ENCODE measurements at places on chromosomes 2 and 18.

DNA sequence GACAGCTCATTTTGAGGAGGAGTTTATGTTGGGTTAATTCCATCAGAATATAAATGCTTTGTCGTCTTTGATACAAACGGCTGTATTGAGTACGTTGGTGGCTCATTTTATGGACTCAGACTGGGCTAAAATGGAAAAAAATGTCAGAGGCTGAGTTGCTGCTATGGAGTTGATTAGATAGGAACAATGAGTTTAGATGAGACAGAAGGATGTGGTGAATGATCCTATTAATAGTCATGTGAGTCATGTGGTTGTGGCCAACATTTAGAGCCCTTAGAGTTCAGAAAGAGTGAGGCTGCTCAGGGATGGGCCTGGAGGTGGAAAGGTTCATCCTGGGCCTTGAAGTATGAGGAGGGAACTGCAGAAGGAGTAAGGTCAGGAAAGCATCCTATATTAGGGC lies 434.2 kb downstream of the MEIS1 start:
- no peak for DNase-seq

GRCh38 chr2:132416723-132417395 lies at the start of gene GPR39:
Gene GPR39 (plus strand): TSS chr2:132416805.
- no peak for DNase-seq

- DNase-seq = no peak
Measured at GRCh38 chr2:233476651-233477547, 89.7 kb downstream of the USP40 start.

DNA sequence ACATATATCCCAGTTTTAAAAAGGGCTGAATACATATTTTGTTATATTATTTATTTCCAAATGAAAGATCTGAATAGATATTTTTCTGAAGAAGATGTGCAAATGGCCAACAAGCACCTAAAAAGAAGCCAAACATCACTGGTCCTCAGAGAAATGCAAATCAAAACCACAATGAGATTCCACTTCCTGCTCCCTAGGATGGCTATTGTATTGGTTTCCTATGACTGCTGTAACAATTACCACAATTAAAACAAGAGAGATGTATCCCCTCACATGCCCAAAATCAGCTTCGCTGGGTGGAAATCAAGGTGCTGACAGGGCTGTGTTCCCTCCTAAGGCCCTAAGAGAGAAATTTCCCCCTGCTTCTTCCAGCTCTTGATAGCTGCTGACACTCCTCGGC lies 23.2 kb downstream of the ABCB11 start:
- no peak for DNase-seq

DNA sequence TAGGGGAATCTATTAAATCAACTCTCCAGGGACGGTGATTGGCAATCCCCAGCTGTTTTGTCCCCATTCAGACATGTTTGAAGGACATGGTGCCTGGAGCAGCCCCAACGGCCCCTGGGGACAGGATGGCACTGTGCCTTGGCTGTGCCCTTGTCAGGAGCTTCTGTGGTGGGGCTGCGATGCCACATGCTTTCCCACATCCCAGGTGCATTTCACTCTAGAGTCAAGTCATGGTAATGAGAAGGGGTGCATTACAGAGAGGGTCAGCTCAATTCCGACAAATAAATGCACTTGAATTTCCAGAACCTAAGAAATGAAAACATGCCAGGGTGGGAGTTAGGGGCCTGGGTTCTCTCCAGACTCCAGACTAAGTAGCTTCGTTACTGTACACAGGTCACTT lies 289.4 kb upstream of the PXDN start:
- peak; percentile 36 for DNase-seq

DNA sequence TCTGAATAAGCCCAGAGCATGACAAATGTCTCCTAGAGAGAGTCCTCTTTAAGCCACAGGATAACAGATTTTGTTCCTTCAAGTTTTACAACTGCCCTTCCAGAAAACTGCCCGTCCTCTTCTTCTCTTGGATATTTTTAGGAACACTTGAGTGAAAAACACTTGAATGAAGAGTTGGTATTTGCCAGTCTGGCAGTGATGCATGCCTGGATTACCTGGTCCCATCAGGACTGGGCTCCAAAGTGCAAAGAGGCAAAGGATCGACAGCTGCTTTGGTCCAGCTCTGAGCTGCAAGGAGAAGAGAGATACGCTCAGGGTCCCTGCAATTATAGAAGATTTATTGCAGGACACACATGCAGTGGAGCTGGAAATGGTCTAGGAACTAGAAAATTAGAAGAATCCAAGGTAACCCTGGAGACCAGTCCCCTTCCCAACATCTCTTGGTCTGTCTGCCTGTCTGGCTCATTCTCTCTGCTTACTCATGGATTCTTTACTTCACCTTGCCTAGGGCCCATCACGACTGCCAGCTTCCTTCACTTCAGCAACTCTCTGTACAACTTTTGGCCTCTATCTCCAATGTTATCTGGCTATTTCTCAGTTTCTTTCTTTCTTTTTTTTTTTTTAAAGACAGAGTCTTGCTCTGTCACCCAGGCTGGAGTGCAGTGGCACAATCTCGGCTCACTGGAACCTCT lies 112.1 kb upstream of the SIX2 start:
- no peak for DNase-seq

- no peak for DNase-seq
Measured at GRCh38 chr2:18883616-18884456, 294.5 kb upstream of the NT5C1B start.

GRCh38 chr2:117832905-117833613 lies 18.6 kb downstream of the DDX18 start:
- no peak for DNase-seq

DNA sequence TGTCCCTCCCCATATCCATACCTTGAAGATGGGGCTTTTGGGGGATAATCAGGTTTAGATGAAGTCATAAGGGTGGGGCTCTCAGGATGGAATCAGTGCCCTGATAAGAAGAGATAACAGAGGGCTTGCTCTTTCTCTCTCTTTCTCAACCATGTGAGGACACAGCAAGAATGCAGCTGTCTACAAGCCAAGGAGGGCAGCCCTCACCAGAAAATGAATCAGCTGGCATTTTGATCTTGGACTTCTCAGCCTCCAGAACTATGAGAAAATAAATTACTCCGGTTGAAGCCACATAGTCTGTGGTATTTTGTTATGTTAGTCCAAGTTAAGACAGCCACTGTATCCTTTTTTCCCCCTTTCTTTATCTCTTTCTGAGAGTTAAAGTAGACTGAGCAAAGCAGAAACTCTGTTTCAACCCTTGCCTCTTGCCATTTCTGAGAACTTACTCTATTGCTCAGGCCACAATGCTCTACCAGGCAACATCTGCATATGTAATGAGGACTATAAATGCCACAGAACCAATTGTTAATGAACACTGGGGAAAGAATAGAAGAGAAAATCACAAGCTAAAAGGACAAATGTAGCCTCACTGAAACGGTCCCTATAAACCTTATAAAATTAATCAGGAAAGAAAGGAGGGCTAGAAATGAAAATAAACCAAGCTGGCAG lies 56.9 kb downstream of the SRBD1 start:
- no peak for DNase-seq

GRCh38 chr2:217797661-217798069 lies 205.1 kb downstream of the TNS1 start:
- no peak for DNase-seq

DNA sequence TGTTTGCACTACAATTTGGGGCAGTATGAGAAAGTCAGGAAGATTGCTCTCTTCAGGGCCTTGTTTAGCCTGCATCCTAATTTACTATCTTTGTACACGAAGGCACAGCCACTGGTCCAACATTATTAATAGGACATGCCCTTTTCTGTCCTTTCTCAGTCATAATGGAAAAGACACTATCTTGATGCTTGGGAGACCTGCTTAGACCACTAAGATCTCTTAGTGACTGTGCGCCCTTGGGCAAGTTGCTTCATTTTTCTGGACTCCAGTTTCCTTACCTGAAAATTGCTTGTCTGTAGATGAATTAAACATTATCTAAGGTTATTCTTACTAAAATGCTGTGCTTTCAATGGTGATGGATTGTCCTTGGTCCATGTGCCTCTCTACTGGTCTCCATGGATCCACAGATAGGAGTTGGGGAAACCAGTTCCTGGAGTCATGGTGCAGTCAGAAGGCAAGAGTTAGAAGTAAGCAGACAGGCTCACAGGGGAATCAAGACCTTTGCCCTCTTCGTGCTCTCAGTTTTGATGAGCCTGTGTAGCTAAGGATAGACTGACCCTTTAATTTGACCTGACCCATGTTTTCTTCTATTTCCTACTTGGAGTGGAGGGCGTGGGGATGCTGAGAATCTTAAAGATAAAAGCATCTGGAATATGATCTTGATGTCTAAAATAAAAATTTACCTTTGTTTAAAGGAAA lies 114.0 kb downstream of the RAPGEF4 start:
- DNase-seq = no peak

GRCh38 chr18:58218117-58218516 lies 174.1 kb downstream of the NEDD4L start:
- no peak for DNase-seq

DNA sequence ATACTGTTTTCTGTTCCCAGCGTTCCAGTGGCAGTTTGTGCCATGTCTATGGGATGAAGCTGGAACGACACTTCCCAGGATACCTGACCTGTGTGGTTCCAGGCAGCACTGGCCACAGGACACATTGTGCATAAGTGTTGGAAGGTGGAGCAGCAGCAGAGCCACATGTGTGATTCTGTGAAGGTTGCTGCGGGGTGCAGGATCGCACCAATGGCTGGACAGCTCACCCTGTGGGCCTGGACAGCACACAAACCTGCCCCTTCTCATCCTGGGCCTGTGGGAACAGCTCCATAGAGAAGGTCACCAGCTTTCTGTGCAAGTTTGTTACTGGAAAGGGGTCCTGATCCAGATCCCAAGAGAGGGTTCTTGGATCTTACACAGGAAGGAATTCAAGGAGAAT lies 252.2 kb upstream of the RAB6C start:
- DNase-seq = no peak

DNA sequence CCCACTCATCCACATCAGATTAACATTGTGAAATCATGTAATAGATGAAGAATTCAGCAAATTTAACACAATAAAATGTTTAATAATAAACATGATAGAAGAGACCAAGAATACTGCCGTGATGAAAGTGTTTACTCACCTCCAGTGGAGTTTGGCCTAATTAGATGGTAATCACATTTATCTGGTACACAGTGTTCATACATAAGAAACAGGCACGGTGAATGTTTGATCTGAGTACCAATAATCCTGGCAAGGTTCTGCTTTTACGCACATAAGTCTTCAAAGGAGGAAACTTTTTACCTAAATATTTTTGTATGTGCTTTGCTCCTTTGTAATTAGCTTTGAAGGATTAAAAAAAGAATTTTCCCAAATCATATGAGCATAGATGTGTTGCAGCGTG lies 122.5 kb downstream of the IRS1 start:
- DNase-seq = no peak

GRCh38 chr2:144006139-144006538 lies 513.8 kb downstream of the ZEB2 start:
- no peak for DNase-seq

GRCh38 chr2:98039085-98039756 lies 43.5 kb upstream of the TMEM131 start:
- no peak for DNase-seq

- DNase-seq = no peak
Measured at GRCh38 chr2:215399067-215399716, 36.7 kb downstream of the FN1 start.

- peak; percentile 74 for DNase-seq
Measured at GRCh38 chr2:12262681-12263436, 453.9 kb upstream of the TRIB2 start.

GRCh38 chr2:1854729-1855547 lies 110.6 kb upstream of the PXDN start:
- DNase-seq = peak; percentile 85

DNA sequence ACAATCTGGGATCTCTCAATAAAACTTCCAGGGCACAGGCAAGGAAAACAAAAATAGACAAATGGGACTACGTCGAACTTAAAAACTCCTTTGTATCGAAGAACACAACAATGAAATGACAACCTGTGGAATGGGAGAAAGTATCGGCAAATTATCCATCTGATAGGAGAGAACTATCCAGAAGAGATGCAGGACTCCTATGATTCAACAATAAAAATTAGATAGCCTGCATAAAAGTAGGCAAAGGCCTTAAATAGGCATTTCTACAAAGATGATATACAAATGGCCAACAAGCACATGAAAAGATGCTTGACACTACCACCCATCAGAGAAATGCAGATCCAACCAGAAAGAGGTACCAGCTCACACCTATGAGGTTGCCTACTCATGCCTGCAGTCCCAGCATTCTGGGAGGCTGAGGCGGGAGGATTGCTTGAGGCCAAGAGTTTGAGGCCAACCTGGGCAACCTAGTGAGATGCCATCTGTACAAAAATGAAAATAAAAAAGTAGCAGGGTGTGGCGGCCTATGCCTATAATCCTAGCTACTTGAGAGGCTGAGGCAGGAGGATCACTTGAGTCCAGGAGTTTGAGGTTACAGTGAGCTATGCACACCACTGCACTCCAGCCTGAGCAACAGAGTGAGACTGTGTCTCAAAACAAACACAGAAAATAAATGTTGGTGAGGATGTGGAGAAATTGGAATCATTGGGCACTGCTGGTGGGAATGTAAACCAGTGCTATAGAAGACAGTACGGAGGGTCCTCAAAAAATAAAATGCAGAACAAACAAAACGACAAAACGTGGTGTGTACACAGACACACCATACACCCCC lies 21.6 kb downstream of the TWIST2 start:
- no peak for DNase-seq

DNA sequence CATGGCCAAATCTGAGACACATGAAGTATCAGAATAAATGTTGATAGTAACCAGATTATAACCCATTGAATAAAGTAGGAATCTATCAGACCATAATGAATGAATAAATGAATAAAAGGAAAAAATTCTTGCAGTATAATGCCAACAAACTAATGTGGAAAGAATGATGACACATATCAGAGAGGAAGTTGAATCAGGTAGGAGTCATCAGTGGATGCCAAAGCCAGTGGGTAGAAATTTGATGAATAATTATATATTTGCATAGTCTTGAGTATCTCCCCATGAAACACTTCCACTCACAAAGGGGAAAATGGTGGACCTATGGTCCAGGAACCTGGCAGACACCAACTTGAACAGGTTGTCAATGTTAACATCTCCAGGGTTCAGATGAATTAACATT lies 68.6 kb downstream of the GALNT3 start:
- DNase-seq = no peak

All from NCI-H1694 treated with DMSO at 0.1 percent for 48 hours (cell line).